ENCODE measurements at places on chromosomes 1 and 21.
A peak's percentile ranks its signal among the peaks of the same experiment; 100 is the strongest.

- peak; percentile 86 for DNase-seq
Observed at GRCh38 chr1:159015440-159015909, 5.8 kb downstream of the IFI16 start.

DNA sequence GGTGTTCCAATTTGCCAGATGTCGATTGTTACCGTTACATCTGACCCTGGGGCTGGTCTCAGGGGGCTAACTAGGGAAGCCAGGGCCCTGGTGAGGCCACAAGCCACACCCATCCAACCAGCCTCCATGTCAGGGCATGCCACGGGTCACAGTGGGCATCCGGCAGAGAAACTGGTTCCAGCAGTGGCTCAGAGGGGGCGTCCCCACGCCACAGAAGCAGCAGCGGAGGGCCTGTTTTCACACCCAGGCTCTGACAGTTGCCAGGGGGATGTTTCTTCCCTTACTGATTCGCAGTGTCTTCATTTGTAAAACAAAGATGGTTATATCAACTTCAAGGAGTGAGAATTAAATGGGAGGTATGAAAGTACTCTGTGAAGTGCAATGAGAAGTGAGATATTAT, 75.0 kb upstream of the COX20 start:
- DNase-seq, result no peak

DNA sequence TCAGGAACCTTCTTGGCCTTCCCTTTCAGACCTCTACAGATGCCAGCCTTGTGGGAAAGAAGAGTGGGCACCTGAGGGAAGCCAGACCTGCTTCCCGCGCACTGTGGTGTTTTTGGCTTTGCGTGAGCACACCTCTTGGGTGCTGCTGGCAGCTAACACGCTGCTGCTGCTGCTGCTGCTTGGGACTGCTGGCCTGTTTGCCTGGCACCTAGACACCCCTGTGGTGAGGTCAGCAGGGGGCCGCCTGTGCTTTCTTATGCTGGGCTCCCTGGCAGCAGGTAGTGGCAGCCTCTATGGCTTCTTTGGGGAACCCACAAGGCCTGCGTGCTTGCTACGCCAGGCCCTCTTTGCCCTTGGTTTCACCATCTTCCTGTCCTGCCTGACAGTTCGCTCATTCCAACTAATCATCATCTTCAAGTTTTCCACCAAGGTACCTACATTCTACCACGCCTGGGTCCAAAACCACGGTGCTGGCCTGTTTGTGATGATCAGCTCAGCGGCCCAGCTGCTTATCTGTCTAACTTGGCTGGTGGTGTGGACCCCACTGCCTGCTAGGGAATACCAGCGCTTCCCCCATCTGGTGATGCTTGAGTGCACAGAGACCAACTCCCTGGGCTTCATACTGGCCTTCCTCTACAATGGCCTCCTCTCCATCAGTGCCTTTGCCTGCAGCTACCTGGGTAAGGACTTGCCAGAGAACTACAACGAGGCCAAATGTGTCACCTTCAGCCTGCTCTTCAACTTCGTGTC, 995 bp upstream of the ZBTB48 start:
- DNase-seq, result no peak

DNA sequence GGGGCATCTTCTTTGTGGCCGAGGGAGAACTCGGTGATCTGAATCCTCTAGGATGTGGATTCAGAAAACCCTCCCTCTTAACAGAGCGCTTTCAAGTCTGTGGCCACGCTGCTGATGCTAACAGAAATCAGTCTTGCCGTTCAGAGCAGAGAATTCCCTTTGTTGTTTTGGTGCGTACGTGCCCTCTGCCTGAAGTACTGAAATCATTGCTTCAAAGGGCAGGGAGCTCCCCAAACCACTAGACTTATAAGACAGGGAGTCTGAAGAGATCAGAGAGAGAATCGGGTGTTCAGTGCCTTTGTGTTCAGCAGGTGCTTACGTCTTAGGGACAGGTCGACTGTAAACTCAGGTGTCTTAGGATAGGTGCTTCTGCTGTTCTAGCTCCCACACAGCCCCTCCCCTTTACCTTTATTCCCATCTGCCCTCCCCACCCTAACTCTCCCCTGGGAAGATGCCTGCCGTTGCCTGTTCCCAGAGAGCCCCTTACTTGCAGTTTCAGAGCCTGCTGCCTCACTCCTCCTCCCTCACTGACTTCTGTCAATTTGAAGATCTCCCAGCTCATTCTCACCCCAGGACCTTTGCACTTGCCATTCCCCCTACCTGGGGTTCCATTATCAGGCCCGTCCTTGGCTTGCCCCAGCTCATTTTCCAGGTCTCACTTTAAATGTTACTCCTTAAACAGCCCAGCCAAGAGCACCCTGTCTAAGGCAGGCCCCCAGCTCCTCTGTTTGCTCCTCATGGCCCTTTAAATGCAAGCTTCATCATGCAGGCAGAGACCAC, 143.0 kb downstream of the CAMTA1 start:
- no peak for DNase-seq

DNA sequence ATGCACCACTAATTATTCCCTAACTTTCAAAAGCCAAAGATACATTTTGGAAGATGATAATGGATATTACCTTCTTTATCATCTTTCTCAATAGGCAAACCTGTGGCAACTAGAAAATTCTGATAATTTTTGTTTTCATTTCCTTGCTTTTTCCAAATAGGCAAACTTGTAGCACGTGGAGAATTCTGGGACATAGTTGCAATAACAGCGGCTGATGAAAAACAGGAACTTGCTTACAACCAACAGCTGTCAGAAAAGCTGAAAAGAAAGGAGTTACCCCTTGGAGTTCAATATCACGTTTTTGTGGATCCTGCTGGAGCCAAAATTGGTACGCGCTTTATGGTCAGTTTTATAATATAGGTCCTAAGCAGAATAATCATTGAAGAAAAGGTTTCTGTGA, 1.5 kb downstream of the FPGT start:
- DNase-seq, result no peak

GRCh38 chr21:43986544-43987451, 25.3 kb upstream of the TRAPPC10 start:
- no peak for DNase-seq

DNA sequence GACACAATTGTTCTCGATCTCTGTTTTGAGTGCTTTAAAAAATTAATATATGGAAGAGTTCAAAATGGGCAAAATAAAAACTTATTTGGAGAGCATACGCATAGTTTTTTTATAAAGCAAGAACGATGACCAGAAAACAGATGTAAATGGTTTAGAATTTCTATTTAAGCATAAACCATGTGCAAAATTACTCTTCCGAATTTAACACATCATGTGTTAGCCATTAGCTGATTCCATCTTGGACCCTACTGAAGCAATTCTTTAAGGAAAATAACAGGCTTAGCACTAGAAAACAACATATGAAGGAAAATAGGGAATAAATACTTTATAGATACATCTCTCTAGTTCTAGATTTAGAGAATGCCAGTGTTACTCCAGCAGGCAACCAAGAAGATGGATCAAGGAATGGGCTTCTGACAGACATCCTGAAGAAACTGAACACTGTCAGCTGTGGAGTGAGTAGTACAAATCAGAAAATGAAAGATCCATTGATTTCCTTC, 26.7 kb downstream of the CDC7 start:
- DNase-seq, result no peak

GRCh38 chr1:70916034-70916427, 131.6 kb downstream of the PTGER3 start:
- no peak for DNase-seq

DNA sequence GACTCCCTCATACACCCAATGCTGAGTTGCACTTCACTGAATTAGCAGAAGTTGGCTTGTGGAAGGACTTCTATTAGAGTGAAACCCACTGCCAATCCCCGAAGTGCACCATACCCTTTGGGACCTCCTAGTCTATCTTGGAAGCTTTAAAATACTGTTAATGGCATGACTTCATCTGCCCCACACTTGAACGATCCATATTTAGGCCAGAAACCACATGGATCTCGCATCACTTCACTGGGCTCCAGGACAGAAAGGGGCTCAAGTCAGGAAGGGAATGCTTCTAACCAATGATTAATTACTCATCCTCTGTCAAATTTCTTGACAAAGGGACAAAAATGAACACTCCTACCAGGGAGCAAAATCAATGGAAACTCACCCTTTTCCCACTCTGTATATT, 69.1 kb downstream of the BCAR3 start:
- DNase-seq, result no peak

DNA sequence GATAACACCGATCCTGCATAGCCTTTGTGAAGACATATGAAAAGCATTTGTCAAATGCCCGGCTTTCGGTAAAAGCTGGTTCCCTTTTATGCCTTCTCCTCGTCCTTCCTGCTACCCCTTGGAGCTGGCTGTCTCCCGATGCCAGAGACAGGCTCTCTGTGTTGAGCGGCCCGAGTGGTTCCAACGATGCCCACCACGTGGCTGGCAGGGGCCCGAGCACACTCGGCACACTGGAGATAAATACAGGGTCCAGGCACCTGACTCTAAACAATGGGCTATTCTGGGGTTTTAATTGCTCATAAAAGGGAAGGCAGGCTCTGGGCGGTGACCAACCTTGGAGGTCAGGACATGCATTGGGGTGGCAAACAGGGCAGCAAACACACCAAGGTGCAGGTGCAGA, 207.1 kb downstream of the HIVEP3 start:
- DNase-seq, result no peak

DNA sequence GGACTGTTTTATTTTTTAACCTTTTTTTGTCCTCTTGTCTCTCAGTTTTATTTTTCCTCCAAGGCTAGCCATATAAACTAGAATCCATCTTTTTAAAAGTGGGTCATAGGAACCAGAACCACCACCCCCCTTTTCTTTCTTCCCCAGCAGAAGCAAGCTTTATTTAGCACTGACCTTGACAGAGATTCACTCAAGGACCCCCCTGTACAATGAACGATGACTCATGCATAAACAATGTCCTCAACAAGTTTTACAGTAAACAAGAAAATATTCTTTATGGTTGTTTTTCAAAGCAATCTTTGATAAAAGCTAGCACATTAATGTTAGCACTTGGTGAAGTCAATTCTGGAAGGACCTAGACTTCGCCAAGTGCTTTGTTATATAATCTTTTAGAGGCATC, 14.1 kb downstream of the PKN2 start:
- DNase-seq, result no peak

DNA sequence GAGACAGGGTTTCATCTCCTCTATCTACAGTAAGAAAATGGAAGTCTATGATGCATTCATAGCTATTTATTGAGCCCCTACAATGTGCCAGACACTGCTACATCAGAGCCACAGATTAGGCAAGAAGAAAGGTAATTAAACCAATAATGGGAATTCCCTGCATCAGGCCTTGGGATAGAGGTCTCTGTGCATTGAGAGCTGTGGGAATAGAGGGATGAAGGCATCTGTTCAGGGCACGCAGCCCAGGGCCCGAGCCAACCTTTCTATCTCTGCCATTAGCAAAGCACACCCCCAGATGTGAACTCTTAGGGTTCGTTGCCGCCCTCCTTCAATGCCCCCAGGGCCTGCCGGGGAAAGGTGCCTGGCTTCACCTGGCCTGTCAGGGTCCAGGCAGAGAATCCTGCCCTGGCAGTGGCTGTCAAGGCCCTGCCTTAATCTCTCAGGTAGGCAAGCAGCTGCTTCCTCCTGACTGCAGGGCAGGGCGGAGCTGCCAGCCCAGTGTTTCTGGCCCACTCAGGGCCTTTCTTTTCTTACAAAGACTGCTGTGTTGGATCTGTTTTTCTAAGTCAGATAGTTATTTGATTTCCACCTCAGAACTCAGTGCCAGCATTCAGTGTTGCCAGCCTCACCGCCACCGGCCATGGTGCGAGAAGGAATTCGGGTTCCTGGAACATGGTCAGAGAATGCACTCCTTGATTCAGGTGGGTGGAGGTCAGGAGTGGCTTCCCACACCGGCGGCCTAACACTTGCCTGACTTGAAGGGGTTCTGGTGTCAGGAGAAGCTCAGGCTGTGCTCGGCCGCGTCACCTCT, 76.1 kb downstream of the PGM1 start:
- peak; percentile 82 for DNase-seq

GRCh38 chr21:46117586-46118315, 19.8 kb downstream of the COL6A2 start:
- DNase-seq, result peak; percentile 80

- DNase-seq, result no peak
Observed at GRCh38 chr1:178096421-178096820, 2.5 kb downstream of the RASAL2 start.

DNA sequence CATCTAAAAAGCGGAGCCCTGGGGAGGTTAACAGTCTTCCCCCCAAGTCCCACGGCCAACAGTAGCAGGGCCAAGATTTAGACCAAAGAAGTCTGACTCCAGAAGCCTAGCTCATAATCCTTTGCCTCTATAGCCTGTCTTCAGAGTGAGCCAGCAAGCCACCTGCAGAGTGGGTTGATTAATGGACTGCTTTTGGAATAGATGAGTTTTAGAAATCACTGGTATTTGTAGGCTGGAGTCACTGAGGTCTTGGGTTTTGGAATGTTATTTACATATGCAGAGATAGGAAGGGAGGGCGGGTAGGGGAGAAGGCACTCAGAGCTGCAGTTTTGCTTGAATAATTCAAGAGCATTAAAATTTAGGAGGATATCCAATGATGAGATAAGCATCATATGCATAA, 90.8 kb upstream of the L1TD1 start:
- no peak for DNase-seq

- no peak for DNase-seq
Observed at GRCh38 chr1:84073266-84073665, 70.8 kb upstream of the PRKACB start.

DNA sequence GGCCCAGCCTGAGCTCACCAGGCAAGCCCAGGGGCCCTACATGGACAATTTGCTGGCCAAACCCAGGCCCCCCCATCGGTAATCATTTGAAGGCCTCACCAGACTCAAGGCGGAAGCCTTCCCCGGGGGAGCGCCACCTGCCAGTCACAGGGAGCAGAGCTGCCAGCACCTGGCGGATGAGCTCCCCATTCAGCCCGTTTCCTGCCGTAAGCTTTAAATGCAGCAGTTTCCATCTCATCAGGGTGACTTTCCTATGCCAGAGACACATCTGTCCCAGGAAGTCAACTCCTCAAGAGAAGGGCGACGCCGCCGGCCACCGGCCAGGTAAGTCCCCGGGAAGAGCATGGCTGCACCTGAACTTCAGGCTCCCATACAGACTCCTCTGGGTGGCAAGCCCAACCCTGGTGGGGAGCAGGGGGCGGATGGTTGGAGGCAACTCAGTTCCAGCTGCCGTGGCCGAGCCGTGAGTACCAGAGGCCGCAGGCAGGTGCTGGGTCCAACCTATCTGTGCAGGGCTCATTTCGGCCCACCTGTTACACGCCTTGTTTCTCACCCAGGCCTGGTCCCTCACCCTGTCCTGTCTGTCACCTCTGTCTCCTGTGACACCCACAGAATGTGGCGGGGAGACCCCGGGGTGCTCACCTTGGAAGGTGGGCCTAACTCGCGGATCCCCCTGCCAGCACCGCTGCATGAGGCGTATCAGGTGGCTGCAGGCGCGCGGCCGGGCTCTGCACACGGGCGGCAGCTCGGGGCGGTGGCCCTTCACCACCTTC, 20.7 kb downstream of the RIPK4 start:
- DNase-seq, result no peak

- no peak for DNase-seq
Observed at GRCh38 chr1:225280563-225280962, 147.3 kb downstream of the LBR start.

DNA sequence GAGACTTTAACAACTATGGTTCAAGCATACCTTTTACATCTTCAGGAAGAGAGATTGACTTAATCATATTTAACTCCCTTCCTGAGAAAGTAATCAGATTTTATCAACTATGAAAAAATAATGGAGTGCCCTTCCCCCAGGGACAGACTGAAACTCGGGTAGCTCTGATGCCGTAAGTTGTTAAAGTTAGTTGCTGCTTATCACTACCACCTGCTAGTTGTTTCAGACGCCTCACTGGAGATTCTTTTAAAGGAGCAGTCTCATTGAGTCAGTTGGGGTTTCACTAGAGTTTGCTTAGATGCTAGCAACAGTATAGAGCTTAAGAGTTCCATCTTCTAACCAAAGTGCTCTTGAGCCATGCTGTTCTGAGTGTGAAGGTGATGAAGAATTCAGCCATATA, 17.0 kb upstream of the TRAF5 start:
- DNase-seq, result no peak

Measured in lower leg skin (tissue), 4 donors.